Stimulated activated naive CD8-positive, alpha-beta T cell treated with anti-CD3 and anti-CD28 coated beads, Interleukin-15, Interleukin-2, amounts not matched to agents 100 U/mL and 50 U/mL, for 24 hours (primary cell): ENCODE measurements at places on chromosomes 4 and X.

DNA sequence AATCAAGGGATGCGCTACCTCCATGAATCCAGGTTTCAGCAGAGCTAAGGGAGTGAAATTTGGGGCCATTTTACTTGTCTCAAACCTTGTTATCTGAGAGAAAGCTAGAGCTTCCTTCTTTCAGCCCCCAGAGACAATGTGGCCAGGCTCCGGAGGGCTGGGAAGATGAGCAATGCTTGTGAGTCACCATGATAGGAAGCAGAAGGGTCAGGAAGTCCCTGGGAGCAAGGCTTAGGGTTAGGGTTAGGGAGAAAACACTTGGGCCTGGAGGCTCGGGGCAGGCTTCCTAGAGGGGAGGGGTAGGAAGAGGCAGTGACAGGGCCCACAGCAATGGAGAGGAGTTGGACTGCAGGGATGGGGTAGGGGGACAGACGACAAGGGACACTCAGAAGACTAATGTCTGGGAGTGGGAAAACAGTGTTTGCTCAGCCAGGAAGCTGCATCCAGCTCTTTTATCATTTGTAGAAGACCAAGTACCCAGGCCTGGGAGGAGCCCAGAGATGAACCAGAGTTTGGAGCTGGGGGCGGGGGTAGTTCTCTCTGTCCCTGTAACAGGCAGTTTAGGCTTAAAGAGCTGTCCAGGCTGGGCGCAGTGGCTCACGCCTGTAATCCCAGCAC lies 16.4 kb upstream of the PORCN start:
- no peak for DNase-seq

- DNase-seq = peak; percentile 14
Observed at GRCh38 chrX:120697053-120697452, 67.2 kb upstream of the C1GALT1C1 start.

- DNase-seq = no peak
Observed at GRCh38 chrX:153848325-153848724, 18.0 kb upstream of the PDZD4 start.

- no peak for DNase-seq
Observed at GRCh38 chr4:151599863-151600262, 160.9 kb downstream of the GATB start.

- DNase-seq = no peak
Observed at GRCh38 chr4:80852061-80852460, 178.4 kb upstream of the BMP3 start.

DNA sequence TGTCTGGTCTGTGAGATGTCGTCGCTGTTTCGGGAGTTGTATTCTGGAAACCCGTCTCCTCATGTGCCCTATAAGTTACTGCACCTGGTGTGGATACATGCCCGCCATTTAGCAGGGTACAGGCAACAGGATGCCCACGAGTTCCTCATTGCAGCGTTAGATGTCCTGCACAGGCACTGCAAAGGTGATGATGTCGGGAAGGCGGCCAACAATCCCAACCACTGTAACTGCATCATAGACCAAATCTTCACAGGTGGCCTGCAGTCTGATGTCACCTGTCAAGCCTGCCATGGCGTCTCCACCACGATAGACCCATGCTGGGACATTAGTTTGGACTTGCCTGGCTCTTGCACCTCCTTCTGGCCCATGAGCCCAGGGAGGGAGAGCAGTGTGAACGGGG lies 1.4 kb downstream of the USP27X start:
- no peak for DNase-seq

- no peak for DNase-seq
Observed at GRCh38 chrX:25207803-25208475, 192.2 kb upstream of the ARX start.

DNA sequence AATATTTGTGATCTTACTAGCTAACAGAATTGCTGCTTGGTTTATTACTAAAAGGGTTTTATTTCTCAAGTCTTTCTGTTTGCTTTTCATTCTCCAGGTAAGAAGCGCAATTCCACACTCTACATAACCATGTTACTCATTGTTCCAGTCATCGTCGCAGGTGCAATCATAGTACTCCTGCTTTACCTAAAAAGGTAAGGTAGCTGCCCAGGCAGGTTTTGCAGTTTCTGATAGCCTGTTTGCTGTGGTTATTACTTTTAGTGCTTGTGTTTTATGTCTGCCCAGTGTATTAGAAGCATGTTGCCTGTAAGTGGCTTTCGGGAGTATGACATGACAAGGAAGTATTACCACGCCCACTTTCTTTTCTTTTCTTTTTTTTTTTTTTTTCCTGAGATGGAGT lies 46.4 kb downstream of the IL13RA1 start:
- no peak for DNase-seq

DNA sequence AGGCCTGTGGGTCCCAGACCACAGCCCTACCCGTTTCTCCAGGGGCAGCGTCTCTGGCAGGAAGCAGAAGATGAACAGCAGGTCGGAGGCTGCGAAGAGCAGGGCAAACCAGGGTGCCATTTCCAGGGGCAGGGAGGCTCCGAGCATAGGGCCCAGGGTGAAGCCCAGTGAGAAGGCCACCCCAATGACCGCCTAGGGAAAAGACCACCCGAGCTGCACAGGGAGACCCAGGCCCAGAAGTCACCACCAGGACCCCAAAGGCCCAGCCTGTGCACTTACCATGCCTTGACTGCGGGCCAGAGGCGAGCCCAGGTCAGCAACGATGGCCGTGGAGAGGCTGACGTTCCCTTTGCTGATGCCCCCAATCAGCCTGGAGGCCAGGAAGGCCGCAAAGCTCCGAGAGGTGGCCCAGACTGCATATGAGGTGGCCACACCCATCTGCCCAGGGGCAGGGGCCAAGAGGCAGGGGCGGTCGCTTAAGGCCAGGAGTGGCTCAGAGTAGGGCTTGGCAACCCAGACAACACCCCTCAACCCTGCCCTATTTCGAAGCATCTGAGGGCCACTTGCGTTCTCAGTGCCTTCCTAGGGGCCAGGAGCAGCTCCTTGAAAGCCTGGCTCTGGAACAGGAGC lies 30.8 kb downstream of the NOP14 start:
- no peak for DNase-seq

DNA sequence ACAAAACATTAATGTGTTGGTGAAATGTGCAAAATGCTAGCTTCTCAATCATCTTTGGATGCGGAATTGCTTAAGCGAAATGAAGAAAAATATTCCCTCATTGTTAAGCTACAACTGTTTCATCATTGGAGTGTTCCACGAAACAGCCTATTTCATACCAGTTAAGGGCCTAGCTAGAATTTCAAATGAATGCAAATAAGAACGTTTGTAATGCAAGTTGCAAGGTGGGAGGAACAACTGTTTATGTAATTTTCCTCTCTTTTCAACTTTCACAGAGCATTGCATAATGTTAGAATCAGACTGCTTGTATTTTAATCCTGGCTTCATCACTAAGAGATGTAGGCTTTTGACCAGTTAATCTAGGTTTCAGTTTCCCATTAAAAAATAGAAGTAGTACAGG lies 480.1 kb downstream of the IL1RAPL1 start:
- DNase-seq = no peak

DNA sequence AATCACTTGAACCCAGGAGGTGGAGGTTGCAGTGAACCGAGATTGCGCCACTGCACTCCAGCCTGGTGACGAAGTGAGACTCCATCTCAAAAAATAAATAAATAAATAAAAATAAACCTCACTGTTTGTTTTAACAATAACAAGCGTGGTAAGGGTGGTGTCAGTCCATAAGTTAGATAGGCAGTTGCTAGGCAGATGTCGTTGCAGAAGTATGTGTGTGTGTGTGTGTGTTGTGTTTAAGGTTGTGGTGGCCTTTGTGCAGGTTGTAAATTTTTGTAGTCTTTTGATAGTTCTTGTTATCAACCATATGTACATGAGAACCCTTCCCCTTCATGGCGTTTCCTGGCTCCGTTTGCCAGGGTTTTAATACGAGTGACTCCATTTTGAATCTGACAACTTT lies 4.0 kb upstream of the AASDH start:
- no peak for DNase-seq

DNA sequence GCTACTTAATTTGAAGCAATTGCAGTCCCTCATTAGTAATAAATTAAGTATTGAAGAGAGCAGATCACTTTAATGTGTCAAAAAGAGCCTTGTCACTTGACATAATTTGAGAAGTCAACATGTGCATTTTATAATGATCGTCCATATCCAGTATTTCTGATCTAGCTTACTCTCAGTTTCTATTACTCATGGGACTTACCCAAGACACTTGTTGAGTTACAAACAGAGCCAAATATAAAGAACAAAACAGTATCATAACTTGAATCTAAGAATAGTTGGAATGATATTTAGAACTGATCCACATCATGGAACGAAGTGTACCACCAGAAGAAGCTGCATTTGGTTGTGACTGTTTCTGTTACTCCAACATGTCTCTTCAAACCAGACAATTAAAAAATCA lies 54.7 kb downstream of the SLITRK4 start:
- no peak for DNase-seq

DNA sequence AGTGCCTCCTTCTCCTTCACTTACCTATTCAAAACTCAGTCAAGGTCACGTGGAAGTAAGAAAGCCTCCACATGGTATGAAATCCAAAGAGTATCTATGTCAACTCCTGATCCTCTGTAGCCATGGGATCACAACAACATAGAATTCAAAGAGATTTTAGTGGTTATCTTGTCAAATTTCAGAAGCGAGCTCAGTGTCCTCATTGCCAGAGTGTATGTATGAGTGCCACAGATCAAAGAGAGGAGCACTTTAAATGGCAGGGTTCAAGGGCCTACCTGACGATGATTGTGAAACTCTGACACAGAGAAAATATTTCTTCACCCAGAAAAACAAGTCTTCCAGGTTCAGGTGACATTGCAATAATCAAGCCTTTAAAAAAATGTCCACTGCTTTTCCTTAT lies 1.2 kb upstream of the ACE2 start:
- DNase-seq = no peak

- DNase-seq = no peak
Observed at GRCh38 chrX:46957297-46957696, 45.1 kb downstream of the JADE3 start.

GRCh38 chrX:95063554-95063953 lies 1389.5 kb downstream of the FAM133A start:
- no peak for DNase-seq

GRCh38 chr4:105637408-105638176 lies 70.9 kb downstream of the INTS12 start:
- no peak for DNase-seq

DNA sequence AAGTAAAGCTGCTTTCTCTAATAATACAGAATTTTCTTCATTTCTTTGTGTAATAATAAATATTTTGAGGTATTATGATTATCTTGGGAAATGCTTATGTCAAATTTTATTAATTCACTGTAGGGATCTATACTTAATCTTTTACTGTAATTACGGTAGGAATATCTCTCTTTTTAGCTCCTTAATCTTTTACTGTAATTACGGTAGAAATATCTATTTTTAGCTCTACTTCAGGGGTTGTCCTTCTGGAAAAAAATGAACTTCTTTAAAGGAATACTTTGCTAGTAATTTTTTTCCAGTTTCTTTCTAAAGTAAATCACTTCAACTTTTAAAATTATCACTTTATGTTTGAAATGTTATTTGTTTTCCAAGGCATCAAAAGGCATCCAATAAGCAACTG lies 2229.4 kb upstream of the AGA start:
- DNase-seq = no peak

- no peak for DNase-seq
Observed at GRCh38 chr4:158428242-158428641, 93.4 kb upstream of the RXFP1 start.

DNA sequence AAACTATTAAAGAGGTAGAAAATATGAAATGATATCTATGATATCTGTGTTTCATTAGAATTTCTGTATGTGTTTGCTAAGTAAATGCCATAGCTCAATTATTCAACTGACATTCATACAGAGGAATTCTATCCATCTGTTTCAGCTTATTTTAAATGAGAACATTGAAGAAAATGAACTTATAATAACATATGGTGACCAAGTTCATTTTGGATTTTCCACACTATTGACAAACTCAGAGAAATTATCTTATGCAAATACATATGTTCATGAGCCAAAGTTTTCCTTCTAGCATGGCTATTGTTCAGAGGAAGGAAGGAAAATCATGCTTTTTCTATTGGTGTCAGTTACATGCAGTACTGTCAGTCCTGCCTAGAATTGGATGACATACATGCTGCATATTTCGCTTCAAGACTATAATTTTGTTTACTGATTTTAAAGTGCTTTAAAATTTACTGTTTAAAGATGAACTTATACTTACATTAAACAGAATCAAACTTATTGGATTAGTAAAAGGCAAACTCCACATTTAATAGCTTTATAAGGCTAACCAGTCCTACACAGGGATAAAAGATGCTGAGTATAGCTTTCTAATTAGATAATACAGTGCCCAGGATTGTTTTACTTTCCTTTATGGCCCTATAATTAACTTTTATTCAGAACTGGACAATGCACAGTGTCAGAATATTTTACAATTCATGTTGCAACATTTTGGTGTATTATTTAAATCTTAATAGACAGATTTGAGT lies 646.2 kb downstream of the TRAM1L1 start:
- no peak for DNase-seq

GRCh38 chr4:168677063-168677462 lies 180.2 kb downstream of the PALLD start:
- DNase-seq = no peak

- DNase-seq = no peak
Observed at GRCh38 chrX:101383679-101384205, 2.2 kb downstream of the BTK start.

- no peak for DNase-seq
Observed at GRCh38 chr4:159736411-159736810, 633.5 kb downstream of the RAPGEF2 start.

- no peak for DNase-seq
Observed at GRCh38 chr4:84389406-84389805, 109.7 kb downstream of the NKX6-1 start.

- DNase-seq = no peak
Observed at GRCh38 chr4:169626331-169627282, 6.2 kb downstream of the CLCN3 start.

GRCh38 chrX:69036674-69037573 lies 128.3 kb downstream of the PJA1 start:
- DNase-seq = no peak

DNA sequence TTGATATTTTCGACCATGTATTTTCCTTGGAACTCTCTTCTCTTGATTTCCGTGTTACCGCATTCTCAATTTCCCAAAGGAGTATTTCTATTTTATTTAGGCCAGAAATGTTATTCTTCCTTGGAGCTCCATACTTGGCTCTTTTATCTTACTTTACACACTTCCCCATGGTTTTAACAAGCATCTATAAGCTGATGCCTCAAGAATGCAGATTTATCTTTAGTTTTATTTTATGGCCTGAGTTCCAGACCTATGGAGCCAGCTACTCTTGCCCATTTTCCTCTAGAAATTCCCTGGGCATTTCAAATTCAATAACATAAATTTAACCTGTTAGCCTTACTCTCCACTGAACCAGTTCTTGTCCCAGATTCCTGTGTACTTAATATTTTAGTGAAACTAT lies 43.7 kb downstream of the SULT1E1 start:
- DNase-seq = no peak

DNA sequence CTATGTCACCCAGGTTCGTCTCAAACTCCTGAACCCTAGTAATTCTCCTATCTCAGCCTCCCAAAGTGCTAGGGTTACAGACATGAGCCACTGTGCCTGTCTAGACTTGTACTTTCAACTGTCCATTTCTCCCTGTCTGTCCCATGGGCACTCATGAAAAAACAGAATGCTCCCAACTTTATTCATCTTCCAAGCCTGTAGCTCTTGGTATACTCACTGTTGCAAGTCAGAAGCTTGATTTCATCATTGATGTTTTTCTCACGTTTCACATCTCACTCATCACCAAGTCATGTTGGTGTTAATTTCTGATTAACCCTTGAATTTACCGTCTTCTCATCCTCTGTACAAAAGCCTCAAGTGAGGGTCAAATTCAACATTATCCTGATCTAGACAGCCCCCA lies 7.3 kb upstream of the SRP72 start:
- no peak for DNase-seq

GRCh38 chrX:68867458-68868112 lies 38.8 kb downstream of the EFNB1 start:
- DNase-seq = no peak
